ENCODE measurements at places on chromosomes 11 and 22.

DNA sequence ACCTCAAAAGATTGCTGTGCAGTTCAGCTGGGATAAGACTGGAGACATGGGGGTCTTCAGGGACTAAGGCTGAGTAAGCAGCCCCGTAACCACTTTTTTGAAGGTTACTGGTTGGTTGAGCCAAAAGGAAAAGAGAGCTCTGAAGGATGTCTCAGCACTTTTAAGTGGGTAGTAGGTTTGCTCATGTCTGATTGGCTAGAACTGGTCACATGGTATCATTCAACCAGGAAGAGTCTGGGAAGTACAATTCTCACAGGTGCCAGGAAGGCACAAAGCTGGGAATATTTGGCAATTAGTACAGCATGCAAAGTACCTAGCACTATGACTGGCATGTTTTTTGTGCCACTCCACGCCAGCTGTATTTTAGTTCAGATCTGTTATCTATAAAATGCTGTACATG, 58.1 kb downstream of the SNX19 start:
- no peak for DNase-seq

DNA sequence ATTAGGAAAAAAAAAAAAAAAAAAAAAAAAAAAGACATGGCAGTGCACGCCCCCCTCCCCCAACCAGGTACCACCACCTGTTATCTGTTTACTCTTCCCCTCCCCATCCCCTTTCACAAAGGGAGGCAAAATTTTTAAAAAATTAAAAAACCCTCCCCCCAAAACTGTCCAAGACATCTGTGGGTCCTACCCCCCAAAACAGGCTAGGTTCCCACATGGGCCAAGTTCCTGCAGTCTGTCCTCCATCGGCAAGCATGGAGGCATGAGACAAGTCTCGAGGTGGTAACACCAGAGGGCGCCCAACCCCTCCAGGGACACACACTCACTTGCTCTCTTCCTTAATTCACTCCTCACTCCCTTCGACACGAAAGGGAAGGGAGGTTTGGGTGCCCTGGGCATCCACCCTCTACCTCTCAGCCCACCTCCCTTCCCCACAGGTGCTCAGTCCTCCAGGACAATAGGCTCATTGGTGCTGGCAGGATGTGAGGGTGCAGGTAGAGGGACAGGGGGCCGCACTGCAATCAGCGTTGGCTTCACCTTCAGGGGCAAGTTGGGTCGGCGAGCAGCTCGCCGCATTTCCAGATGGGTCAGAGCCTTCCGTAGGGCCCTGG, 2.2 kb upstream of the TUT1 start:
- DNase-seq: peak; percentile 81

DNA sequence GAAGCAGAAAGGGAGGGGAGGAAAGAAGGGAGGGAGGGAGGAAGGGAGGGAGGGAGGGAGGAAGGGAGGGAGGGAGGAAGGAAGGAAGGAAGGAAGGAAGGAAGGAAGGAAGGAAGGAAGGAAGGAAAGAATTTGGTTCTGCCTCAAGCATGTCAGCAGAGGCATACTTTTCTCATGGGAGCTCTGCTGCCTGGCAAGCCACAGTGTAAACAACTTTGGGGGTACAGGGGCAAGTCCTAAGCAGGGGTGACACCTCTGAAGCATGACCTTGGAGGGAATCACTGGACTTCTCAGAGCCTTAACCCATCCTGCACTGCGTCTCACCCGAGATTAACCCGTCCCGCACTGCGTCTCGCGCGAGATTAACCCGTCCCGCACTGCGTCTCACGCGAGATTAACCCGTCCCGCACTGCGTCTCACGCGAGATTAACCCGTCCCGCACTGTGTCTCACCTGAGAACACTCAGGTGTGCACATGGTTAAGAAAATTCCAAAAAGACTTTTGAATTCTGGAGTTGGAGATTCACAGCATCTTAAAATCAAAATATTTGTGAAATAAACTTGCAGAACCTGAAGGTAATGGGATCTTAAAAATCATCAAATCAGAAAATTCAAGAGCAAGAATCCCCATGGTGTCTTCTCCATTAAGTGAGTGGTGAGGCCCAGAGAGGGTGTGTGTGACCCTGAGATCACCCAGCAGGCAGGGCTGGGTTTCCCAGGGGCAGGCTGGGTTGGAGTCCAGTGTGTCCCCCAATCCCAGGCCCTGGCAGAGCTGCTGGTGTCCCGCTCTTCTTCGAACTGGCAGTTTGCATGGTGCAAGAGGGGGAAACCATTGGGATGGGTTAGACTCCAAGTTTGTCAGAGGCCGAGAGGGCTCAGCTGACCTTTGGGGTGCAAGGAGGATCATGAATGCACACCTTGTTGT, 190.4 kb downstream of the MN1 start:
- DNase-seq: no peak

DNA sequence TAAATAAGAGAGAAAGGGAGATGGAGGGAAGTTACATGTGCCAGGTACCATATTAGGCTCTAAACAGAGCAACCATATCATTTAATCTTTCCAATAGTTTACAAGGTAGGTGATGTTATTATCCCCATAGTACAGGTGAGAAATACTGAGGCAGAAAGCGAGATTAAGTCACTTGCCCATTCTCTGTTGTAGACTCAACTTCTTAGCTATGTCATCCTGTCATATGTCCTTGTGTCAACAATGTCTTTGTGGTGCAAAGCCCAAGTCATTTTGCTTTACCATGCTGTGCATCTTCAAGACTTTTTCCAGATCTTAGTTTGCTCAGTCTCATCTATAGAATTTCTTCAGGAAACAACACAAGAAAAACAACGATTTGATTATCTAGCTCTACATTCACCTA, 205.0 kb upstream of the E2F8 start:
- no peak for DNase-seq

DNA sequence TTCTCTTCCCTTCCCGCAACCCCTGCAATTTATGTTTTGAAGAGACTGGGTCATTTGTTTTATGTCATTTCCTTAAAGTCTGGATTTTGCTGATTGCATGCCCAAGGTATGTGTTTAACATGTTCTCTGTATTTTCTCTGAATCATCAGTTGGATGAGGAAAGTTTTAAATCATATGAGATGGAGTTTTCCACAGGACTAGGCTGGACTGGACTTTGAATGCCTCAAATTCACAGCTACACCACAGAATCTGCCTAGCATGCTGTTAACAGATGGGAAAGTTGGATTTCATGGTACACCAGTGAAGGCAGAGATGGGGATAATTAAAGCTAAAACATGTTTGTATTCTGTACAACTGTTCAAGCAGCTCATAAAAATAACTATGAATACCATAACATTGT, 62.6 kb downstream of the CWC15 start:
- no peak for DNase-seq

- DNase-seq: no peak
Measured at GRCh38 chr11:12503039-12503484, 125.7 kb downstream of the PARVA start.

- DNase-seq: no peak
Measured at GRCh38 chr22:32665676-32666075, 135.8 kb upstream of the TIMP3 start.

GRCh38 chr11:69601011-69601975, 39.7 kb upstream of the CCND1 start:
- no peak for DNase-seq

- DNase-seq: no peak
Measured at GRCh38 chr11:103619480-103619879, 417.0 kb upstream of the DDI1 start.

- no peak for DNase-seq
Measured at GRCh38 chr11:123892031-123892430, 6.6 kb upstream of the TMEM225 start.

DNA sequence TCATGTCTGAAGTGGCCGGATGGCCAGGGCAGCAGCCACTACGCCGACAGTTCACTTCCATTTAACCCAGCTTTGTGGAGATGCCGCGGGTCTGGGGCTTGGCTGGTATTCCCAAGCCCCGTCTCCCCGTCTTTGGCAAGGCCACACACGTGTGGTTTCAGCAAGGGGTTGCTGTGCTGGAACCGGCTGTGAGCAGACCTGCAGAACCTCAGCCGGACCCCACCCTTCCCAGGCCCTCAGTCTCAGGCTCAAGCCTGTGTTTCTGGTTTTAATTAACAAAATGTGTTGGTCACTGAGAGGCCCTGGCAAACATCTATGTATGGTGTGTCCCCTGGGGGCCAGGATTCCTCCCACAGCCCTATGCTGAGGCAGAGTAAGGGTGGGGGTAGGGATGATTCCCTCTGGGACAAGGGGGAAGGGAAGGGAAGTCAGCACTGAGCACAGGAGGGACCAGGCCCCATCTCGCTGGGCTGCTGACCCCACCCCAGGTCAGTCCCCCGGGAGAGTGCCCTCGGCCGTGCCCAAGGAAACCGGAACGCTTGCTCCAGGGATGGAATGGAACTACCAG, 9.3 kb downstream of the OSBPL5 start:
- DNase-seq: no peak

GRCh38 chr11:36296884-36297543, 926 bp downstream of the PRR5L start:
- DNase-seq: no peak

DNA sequence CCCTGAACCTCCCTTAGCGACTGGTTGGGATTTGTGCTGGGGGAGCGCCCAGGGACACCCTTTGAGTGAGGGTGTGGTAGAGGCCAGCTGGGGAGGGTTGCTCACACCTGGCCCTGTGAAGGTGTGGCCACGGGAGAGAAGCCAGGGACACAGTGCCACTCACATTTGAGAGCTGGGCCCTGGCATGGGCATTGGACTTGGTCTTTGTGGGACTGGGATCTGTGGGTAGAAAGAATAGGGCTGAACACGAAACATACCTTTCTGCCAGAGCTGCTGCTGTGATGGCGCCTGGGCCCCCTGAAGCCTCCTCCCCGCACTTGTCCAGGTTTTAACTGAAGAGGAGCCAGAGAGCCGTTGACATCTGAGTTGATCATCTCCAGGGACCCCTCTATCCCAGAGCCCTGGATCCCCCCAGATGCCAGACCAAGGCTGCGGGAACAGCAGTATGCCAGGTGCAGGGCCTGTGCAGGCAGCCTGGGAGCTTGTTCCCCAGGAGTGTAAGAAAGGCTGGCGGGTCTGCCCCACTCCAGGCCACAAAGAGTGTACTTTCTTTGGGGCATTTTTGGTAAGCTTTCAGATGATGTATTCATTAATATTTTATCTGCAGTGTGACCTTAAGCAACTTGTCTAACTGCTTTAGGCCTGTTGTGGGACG, 284.1 kb downstream of the TBC1D22A start:
- no peak for DNase-seq

GRCh38 chr11:67250059-67251043, 15.9 kb upstream of the GRK2 start:
- DNase-seq: no peak

DNA sequence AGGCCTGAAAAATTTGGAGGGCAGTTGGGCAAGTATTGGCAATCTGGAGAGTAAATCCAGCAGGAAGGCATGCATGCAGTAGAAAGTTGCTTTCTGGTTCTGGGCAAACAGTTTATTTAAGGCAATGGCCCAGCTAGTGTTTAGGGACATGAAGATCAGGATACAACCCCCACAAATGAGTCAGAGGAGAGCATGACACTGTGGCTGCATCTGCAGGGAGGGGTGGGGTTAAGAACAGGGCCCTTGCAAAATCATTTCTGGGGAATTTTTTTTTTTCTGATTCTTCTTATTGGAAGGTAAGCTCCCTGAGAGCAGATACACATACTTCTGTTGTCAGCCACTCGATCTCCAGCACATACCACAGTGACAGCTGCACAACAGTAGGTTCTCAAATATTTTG, 61.1 kb downstream of the FDX1 start:
- no peak for DNase-seq

DNA sequence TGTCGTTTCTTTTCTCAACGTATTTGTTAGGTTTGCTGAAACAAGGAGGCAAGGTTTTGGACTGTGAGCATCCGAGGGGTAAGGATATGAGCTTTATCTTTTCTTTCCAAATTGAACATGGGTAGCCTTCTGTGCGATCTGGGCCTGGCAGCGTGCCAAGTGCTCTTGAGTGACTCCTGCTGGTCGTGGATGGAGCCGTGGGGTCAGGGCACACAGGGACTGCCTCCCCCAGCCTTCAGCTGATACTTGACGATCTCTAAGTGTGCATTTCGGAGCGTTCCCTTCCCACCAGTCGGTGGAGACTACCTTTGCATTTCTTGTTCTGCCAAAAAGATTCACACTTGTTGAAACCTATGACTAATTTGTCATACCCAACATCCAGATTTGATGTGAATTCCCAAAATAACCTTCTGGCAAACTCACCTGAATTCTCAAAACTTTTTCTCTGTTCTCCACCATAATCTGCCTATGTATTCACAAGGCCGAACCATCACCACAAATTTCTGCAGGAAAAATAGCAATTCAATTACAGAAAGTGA, 40.1 kb upstream of the CLMP start:
- DNase-seq: peak; percentile 30

- no peak for DNase-seq
Measured at GRCh38 chr11:36419791-36420424, 90.2 kb downstream of the TRAF6 start.

- DNase-seq: peak; percentile 86
Measured at GRCh38 chr11:123246749-123247495, 51.9 kb upstream of the CLMP start.
